ENCODE measurements at places on chromosomes 1 and 21. TPM values are rescaled to one million over a fixed set of nuclear protein-coding genes. Genes with fewer than 3 reads are reported as not detected.
A peak's percentile ranks its signal among the peaks of the same experiment; 100 is the strongest.

- DNase-seq, result no peak
- peaks cover 69% of the 10 kb centered on the region for H3K4me1 ChIP-seq
- H3K4me3 ChIP-seq, result no peak overlapping the region
Measured at GRCh38 chr21:37437376-37438080, 71.0 kb downstream of the DYRK1A start.

DNA sequence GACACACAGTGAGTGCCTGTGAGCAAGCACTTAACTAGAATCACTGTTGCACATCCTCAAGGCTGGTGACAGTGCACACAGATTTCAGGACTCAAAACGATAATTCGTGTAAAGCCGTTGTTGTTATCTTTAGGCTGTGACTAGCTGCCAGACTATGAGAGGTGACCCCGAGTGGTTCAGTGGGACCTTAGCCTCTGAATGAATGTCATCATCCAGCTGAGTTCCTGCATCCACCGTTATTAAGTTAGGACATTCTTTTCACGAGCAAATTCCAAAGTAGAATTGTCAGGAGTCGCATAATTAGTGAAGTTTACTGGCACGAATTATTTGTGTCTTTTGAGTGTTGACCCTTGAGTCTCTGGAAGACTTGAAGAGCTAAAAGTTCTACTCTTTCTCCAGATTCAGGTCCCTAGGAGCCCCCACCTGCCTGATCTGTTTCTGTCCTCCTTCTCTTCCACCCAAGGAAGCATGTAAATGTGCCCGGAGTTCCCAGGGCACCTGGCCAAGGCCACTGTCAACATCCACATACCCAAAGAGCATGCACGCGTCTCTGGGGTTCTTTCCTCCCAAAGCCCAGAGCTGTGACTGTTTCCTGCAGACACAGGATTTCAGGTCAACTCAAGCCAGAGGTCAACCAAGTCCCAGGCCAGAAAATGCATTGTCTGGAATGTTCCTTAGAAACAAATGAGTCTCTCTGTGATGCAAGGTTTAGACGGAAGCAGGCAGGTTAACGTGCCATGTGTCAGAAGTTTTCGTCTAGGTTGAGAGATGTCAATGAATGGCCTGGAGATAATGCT is 207.2 kb downstream of the TOMM20 start:
- no peaks in the 10 kb centered on the region for H3K36me3 ChIP-seq
- no peaks in the 10 kb centered on the region for H3K27me3 ChIP-seq
- peaks cover 9% of the 10 kb centered on the region for H3K4me1 ChIP-seq
- no peak overlapping the region for H3K27ac ChIP-seq
- DNase-seq, result no peak
- H3K4me3 ChIP-seq, result no peak overlapping the region

GRCh38 chr1:3771108-3772026 is 1.2 kb upstream of the SMIM1 start:
- peaks cover 12% of the 10 kb centered on the region for H3K4me1 ChIP-seq
- no peaks in the 10 kb centered on the region for H3K27me3 ChIP-seq
- peak overlapping the region; percentile 43 for H3K27ac ChIP-seq
- H3K36me3 ChIP-seq, result no peaks in the 10 kb centered on the region

- H3K4me1 ChIP-seq, result peaks cover 1% of the 10 kb centered on the region
- H3K4me3 ChIP-seq, result no peak overlapping the region
- H3K36me3 ChIP-seq, result no peaks in the 10 kb centered on the region
- peaks cover 3% of the 10 kb centered on the region for H3K27me3 ChIP-seq
- peak; percentile 0 for DNase-seq
- H3K27ac ChIP-seq, result no peak overlapping the region
Measured at GRCh38 chr1:1179346-1179982, 5.8 kb downstream of the TTLL10 start.

Gene SMIM1
- 1.6 TPM for total RNA-seq

Gene TAS1R3
- 0.53 TPM for total RNA-seq

Gene ATP1B1
- total RNA-seq, result 3.7 TPM

DNA sequence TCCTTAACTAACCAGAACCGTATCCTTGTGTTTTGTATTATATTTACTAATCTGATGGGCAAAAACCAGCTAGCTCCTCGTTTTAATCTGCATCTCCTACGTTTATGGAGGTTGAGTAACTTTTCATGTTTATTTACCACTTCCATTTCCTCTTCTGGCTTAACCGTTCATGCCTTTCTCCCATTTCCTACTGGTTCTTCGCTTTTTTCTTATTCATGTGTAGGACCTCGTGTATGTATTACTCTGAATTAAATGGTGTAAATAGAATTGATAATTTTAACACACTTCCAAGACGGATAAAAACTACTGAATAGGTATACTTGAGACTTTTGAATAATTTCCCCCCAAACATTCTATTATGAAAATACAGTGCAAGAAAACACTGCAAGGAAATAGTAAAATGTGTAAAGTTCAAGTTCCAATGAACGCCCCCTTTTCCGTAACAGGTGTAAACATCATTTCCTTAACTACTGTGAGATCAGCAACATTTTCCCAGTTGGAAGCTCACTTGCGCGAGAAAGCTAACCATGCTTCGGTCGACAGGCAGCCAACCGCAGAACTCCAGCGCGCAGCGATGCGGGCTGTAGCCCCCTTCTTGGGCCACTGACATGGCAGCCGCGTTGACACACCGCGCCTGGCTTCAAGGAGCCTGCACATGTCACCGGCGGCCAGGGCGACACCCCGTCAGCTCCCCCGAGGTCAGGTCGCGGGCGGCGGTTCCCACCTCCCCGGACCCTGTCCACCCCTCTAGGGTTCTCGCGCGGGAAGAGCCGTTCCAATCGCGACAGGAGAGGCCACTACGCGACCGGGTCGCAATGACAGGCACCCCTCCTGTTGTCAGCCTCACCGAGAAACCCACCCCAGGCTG is 816 bp downstream of the EDEM3 start:
- H3K27me3 ChIP-seq, result no peaks in the 10 kb centered on the region
- peak overlapping the region; percentile 81 for H3K4me3 ChIP-seq
- peak; percentile 65 for DNase-seq
- H3K27ac ChIP-seq, result peak overlapping the region; percentile 93
- H3K4me1 ChIP-seq, result peaks cover 20% of the 10 kb centered on the region

DNA sequence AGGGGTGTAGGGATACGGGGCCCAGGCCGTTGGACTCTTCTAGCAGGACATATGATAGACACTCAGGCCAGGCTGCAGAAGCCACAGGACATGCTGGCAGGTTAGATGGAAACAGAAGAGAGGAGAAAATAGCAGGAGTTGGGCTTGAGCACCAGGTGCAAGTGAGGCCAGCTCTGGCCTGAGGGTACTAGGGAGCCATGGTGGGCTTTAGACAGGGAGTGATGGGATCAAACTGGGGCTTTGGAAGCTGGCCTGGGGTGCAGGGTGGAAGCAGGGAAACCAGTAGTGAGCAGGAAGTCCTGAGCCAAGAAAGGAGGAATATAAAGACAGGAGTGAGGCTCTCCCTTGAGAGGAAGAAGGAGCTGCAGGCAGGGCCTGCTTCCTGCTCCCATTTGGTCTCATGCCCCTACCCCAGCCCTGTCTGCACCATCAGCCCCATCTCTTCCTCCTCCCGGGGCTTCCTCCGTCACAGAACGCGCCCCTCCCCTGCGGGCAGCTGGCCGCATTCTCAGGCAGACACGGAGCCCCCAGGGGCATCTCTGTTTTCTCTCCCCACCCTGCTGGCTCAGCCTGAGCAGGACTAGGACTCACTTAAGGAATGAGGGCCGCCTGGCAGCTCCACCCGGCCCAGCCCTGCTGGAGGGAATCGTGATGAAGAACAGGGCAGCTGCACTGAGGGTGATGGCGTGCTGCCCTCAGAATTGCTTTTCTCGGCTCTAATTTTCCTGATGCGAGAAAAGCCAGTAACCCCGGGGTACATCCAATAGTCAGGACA is 165.5 kb upstream of the TMEM51 start:
- H3K4me1 ChIP-seq, result no peaks in the 10 kb centered on the region
- no peaks in the 10 kb centered on the region for H3K36me3 ChIP-seq
- DNase-seq, result no peak
- no peak overlapping the region for H3K4me3 ChIP-seq

- DNase-seq, result no peak
- peaks cover 12% of the 10 kb centered on the region for H3K36me3 ChIP-seq
- H3K27ac ChIP-seq, result no peak overlapping the region
- peak overlapping the region; percentile 51 for H3K4me3 ChIP-seq
- H3K4me1 ChIP-seq, result peaks cover 90% of the 10 kb centered on the region
Measured at GRCh38 chr1:155012026-155012546, 9.5 kb downstream of the ZBTB7B start.

DNA sequence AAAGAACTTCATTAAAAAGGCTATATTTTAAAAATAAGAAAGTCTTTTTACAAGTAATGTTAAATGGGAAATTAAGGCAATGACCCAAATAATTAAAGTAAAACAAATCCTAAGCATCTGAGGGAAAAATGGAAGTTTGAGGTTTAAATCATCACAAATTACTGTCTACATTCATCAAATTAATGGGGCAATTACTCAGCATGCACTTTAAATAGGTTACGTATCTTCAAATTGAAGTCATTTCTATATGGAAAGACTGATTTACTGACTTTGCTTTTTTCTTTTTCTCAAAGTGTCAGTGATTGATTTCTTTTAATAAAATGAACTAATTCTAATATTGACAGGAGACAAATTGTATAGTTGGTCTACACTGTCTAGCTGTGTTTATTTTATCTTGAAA is 1452.3 kb downstream of the NCAM2 start:
- H3K27me3 ChIP-seq, result no peaks in the 10 kb centered on the region
- H3K27ac ChIP-seq, result no peak overlapping the region
- no peak for DNase-seq
- H3K36me3 ChIP-seq, result no peaks in the 10 kb centered on the region
- no peak overlapping the region for H3K4me3 ChIP-seq

Gene OLIG2
- total RNA-seq, result not detected

GRCh38 chr1:6953216-6953615 is 168.0 kb downstream of the CAMTA1 start:
- no peaks in the 10 kb centered on the region for H3K4me1 ChIP-seq
- no peaks in the 10 kb centered on the region for H3K36me3 ChIP-seq
- no peak overlapping the region for H3K27ac ChIP-seq
- DNase-seq, result no peak

Gene SPATA45
- total RNA-seq, result not detected

DNA sequence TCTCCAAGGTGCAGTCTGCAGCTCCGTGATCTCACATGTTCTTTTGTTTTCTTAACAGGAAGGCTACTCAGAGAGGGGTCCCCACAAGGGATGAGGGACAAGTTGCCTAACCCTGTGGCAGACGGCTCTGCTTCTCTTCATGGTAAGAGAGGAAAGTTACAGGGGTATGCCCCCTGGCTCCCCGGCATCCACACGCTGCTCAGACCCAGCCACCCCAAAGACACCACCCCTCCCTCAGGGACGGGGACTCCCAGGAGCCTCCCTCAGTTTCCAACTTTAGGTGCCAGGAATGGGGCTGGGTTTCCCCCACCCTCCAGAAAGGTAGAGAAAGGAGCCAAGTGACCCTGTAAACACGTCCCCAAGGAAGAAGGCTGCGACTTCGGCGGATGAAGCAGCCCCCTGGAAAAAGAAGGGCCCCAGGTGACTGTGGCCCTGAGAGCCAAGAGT is 19.7 kb downstream of the OPTC start:
- no peaks in the 10 kb centered on the region for H3K36me3 ChIP-seq
- no peaks in the 10 kb centered on the region for H3K27me3 ChIP-seq
- no peak for DNase-seq
- no peak overlapping the region for H3K4me3 ChIP-seq
- H3K4me1 ChIP-seq, result peaks cover 21% of the 10 kb centered on the region

DNA sequence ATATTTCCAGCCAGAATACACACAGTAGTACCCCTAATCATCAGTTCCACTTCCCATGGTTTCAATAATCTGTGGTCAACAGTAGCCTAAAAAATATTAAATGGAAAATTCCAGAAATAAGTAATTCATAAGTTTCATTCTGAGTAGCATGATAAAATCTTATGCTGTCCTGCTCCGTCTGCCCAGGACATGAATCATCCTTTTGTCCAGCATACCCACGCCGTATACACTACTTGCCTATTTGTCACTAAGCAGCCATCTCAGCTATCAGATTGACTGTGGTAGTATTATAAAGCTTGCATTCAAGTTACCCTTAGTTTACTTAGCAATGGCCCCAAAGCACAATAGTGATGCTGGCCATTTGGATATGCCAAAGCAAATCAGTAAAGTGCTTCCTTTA is 118.7 kb downstream of the SLC5A9 start:
- no peak overlapping the region for H3K27ac ChIP-seq
- H3K4me3 ChIP-seq, result no peak overlapping the region
- no peaks in the 10 kb centered on the region for H3K36me3 ChIP-seq

DNA sequence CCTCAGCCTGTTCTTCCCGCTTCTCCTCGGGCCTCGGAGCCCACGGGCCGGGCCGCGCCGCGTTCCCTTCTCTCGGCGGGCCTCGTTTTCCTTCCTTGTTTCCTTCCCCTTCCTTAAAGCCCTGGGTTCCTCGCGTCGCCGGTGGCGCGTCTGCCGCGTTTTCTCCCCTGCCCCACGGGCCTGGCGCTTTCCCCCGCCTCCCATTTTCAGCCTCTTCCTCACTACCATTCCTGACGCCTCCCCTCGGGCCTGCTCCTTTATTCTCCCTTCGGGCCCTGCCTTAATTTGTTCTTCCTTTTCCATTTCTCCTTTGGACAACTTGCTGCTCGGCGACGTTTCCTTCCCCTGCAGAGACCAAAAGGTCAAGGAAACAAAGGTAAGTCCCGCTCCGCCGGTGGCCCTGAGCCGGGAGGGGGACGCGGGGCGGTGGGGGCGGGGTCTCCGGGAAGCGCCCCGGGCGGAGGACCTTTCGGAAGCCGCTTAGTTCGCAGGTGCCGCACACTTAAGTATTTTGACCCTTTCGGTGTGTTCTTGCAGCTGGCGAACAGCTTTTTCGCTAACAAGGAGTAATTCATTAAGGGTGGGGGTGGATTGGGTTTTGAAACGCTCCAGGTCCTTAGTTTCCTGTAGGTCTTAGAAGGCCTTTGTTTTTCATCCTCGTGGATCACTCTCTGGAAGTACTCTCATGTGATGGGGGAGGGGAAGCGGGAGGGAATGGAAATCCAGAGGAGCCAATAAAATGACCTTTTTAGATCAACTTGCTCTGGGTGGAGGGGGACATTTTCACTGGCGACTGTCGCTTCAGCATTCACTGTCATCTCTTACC is 780 bp downstream of the YTHDF2 start:
- H3K27me3 ChIP-seq, result no peaks in the 10 kb centered on the region
- H3K4me3 ChIP-seq, result peak overlapping the region; percentile 79
- peak overlapping the region; percentile 94 for H3K27ac ChIP-seq
- DNase-seq, result peak; percentile 37
- peaks cover 33% of the 10 kb centered on the region for H3K4me1 ChIP-seq
- peaks cover 30% of the 10 kb centered on the region for H3K36me3 ChIP-seq

Gene PTPN7
- 446 TPM for total RNA-seq

Gene KANK4
- not detected for total RNA-seq

Gene ZNF593OS
- total RNA-seq, result not detected

Gene ELOVL1
- total RNA-seq, result 98.8 TPM

- DNase-seq, result no peak
- peaks cover 69% of the 10 kb centered on the region for H3K4me1 ChIP-seq
- no peaks in the 10 kb centered on the region for H3K27me3 ChIP-seq
- no peaks in the 10 kb centered on the region for H3K36me3 ChIP-seq
- no peak overlapping the region for H3K27ac ChIP-seq
Measured at GRCh38 chr21:37460196-37460595, 93.6 kb downstream of the DYRK1A start.

GRCh38 chr1:34745666-34746065 is 9.2 kb upstream of the GJB5 start:
- no peaks in the 10 kb centered on the region for H3K36me3 ChIP-seq
- DNase-seq, result no peak
- no peak overlapping the region for H3K27ac ChIP-seq
- H3K27me3 ChIP-seq, result no peaks in the 10 kb centered on the region
- no peaks in the 10 kb centered on the region for H3K4me1 ChIP-seq

- no peak overlapping the region for H3K4me3 ChIP-seq
- H3K27ac ChIP-seq, result no peak overlapping the region
- no peak for DNase-seq
- H3K36me3 ChIP-seq, result no peaks in the 10 kb centered on the region
- H3K4me1 ChIP-seq, result no peaks in the 10 kb centered on the region
Measured at GRCh38 chr21:28256420-28256831, 736.3 kb downstream of the LTN1 start.
